ENCODE measurements at places on chromosomes 11 and 22.

DNA sequence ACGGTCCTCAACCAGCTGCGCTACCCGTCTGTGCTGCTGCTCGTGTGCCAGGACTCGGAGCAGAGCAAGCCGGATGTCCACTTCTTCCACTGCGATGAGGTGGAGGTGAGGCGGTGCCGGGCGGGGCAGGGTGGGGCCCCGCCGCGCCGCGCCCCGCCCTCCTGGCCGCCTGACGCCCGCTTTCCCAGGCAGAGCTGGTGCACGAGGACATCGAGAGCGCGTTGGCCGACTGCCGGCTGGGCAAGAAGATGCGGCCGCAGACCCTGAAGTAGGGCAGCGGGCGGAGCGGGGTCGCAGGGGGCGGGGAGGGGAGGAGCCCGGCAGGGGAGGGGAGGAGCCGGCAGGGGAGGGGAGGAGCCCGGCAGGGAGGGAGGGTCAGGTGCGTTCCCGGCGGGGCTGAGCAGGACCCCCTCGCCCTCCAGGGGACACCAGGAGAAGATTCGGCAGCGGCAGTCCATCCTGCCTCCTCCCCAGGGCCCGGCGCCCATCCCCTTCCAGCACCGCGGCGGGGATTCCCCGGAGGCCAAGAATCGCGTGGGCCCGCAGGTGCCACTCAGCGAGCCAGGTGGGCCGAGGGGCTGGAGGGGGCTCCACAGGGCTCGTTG, 14.7 kb downstream of the EPS8L2 start:
- DNase-seq, result peak; percentile 27

GRCh38 chr11:12581923-12582322, 92.3 kb upstream of the TEAD1 start:
- DNase-seq, result no peak

DNA sequence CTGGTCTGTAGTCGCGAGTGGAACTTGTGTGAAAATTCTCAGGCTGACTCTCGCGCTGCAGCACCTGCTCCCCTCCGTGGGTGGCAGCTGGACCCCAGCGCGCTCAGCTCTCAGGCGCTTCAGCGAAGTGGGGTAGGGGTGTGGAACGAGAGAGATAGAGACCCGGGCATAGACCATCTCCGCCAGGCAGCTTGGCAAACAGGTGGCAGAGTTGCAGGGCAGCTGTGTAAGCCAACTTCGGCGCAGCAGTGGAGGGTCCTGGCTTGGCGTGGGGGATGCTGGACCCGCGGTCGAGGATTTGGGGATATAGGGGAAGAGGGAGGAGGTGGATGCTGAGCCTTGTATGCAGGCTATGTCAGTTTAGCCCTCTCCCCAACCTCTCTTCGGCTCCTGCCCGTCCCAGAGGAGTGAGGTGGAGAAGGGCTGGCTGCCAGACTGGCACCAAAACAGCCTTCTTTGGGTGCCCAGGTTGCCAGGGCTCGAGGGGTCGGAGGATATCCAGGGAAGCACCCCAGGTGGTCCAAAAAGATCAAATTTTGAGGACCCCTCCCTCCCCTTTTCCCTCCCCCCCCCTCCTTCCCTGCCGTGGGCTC, 746 bp upstream of the CALCB start:
- DNase-seq, result no peak

DNA sequence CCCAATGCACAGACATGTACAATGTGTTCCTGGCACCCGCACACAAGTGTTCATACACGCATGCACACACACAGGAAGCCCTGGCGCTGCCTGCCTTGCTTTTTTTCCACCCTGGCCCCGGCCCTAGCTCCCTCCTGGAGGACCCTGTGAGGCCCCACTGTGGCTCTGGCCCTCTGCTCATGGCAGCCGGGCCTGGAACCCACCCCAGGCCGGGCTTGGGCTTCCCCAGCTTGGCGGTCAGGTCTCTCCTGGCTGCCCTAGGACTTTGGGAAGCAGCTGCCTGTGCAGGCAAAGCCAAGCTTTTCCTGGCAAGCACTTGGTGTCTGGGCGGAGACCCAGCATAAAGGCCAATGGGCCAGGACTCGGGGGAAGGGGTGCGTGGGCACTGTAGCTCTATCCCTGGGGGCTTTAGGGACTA, 30.5 kb downstream of the CD82 start:
- no peak for DNase-seq

DNA sequence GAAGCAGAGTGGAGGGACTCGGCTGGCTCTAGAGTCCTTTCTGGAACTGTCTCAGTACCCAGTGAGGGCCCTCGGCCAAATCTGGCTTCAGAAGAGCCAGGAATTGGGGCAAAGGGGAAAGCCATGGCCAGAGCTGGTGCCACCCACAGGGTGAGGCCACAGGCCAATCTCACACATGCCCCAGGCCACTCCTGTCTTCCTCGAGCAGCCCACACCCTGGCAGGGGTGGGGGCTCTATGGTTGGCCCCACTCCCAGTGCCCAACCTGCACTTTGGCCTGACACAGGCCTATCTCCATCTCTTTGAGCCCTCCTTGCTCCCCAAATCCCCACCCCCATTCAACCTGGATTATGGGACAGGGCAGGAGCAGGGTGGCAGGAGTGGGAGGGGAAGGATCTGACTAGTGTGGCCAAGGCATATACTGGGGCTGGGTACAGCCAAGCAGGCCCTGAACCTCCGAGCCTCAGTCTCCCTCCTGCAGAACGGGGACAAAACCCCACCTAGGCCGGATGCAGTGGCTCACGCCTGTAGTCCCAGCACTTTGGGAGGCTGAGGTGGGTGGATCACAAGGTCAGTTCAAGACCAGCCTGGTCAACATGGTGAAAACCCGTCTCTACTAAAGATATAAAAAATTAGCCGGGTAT, 6.9 kb downstream of the TST start:
- DNase-seq, result no peak

Data from KBM-7 (cell line).